SJSA1 (cell line): ENCODE measurements at places on chromosomes 1 and 21. TPM values are rescaled to one million over a fixed set of nuclear protein-coding genes. Genes with fewer than 3 reads are reported as not detected.

GRCh38 chr1:91383456-91383855 is 21.2 kb downstream of the HFM1 start:
- H3K27me3 ChIP-seq: no peaks in the 10 kb centered on the region
- H3K36me3 ChIP-seq: no peaks in the 10 kb centered on the region
- no peak overlapping the region for H3K27ac ChIP-seq
- H3K4me3 ChIP-seq: no peak overlapping the region

Gene CD244
- total RNA-seq: not detected in 2 replicates

DNA sequence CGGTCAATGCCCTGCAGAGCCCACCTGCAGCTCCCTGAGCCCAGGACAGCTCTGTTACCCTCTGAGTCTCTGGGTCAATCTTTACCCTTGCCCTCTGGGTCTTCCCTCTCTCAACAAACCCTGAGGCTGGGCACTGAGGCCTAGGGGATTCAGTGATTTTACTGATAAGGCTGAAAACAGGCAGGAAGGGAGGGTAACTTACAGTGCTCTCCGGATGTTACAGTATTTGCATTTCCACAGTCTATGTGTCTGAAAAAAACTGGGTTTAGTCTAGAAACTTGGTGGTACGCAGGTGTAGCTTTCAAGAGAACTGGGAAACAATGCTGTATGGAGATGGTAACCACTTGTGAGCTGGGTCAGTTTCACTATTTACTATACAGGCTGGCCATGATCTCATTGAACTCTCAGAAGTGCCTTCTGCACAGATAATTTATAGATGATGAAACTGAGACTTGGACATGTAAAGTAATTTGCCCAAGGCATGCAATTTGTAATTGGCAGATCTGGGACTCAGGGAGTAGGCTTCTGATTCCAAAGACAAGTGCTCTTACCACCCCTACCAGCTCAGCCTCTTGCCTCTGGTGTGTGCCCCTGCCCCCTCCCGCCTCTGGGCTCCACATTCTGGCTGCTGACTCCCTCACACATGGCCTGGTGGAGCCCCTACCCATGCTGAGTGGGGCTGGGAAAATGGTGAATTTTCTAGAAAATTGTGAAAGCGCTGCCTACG is 48.8 kb downstream of the TENT5C start:
- H3K36me3 ChIP-seq: no peaks in the 10 kb centered on the region
- H3K4me1 ChIP-seq: peaks cover 12% of the 10 kb centered on the region
- DNase-seq: no peak
- H3K27ac ChIP-seq: no peak overlapping the region
- no peak overlapping the region for H3K4me3 ChIP-seq

GRCh38 chr1:53703174-53703573 is 35.8 kb downstream of the GLIS1 start:
- H3K4me3 ChIP-seq: no peak overlapping the region
- no peaks in the 10 kb centered on the region for H3K27me3 ChIP-seq
- H3K4me1 ChIP-seq: no peaks in the 10 kb centered on the region
- H3K27ac ChIP-seq: no peak overlapping the region
- no peaks in the 10 kb centered on the region for H3K36me3 ChIP-seq

DNA sequence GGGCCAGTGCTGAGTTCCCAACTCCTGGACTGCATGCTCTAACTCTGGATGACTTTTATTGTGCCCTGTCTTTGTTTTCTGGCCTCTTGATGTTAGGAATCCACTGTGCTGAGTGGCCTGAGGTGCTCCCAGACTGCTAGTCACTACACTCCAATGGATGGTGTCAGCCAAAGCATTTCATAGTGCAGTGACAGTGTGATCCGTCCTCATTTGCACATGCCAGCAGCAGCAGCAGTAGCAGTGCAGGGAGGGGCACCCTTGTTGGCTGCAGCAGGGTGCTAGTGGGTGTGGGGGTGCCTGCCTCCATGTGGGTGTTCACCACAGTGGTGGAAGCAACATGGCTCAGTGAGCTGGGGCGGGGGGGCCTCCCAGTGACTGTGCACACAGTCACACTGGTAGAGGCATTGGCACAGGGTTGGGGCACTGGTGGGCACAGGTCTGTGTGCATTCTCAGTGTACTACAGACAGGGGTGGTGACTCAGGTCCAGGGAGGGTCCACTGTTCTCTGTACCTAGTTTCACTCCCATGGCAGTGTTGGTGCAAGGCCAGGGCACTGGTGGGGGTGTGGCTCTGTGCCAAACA is 214.0 kb downstream of the ZC3H11B start:
- H3K4me1 ChIP-seq: no peaks in the 10 kb centered on the region
- H3K27me3 ChIP-seq: no peaks in the 10 kb centered on the region
- no peak for DNase-seq
- no peak overlapping the region for H3K4me3 ChIP-seq
- no peaks in the 10 kb centered on the region for H3K36me3 ChIP-seq
- H3K27ac ChIP-seq: no peak overlapping the region

Gene DR1
- 80.0 and 117 TPM in 2 replicates for total RNA-seq

Gene PPP1R12B
- total RNA-seq: 23.0 and 24.4 TPM in 2 replicates

GRCh38 chr1:218361298-218362065 is 16.3 kb downstream of the TGFB2 start:
- peaks cover 43% of the 10 kb centered on the region for H3K4me1 ChIP-seq
- H3K27me3 ChIP-seq: no peaks in the 10 kb centered on the region
- no peaks in the 10 kb centered on the region for H3K36me3 ChIP-seq
- H3K27ac ChIP-seq: 0 out of 2 replicates have a peak overlapping the region, but pooled peaks have one; percentile 11

DNA sequence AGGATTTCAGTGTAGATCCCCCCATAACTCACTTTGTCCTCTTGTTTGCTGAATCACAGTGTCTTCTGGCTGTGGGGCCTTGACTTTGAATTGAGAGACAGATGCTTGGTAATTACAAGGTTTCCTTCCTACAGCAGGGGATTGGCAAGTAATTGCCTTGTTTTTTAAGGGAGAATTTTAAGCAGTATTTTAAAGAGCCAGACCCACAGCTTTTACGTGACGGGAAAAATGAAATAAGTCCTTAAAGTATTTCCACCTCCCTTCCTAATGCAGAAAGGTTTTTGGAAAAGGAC is 41.0 kb downstream of the PGBD5 start:
- no peaks in the 10 kb centered on the region for H3K4me1 ChIP-seq
- H3K4me3 ChIP-seq: no peak overlapping the region
- no peak overlapping the region for H3K27ac ChIP-seq
- H3K36me3 ChIP-seq: no peaks in the 10 kb centered on the region
- DNase-seq: no peak
- no peaks in the 10 kb centered on the region for H3K27me3 ChIP-seq

GRCh38 chr1:24388331-24388885 is 25.2 kb downstream of the STPG1 start:
- peaks cover 45% of the 10 kb centered on the region for H3K4me1 ChIP-seq
- no peak for DNase-seq
- no peaks in the 10 kb centered on the region for H3K27me3 ChIP-seq
- H3K27ac ChIP-seq: no peak overlapping the region

GRCh38 chr1:87449348-87449963 is 120.8 kb downstream of the LMO4 start:
- no peak overlapping the region for H3K4me3 ChIP-seq
- H3K27ac ChIP-seq: no peak overlapping the region
- no peaks in the 10 kb centered on the region for H3K27me3 ChIP-seq
- H3K36me3 ChIP-seq: no peaks in the 10 kb centered on the region
- H3K4me1 ChIP-seq: no peaks in the 10 kb centered on the region
- DNase-seq: no peak

DNA sequence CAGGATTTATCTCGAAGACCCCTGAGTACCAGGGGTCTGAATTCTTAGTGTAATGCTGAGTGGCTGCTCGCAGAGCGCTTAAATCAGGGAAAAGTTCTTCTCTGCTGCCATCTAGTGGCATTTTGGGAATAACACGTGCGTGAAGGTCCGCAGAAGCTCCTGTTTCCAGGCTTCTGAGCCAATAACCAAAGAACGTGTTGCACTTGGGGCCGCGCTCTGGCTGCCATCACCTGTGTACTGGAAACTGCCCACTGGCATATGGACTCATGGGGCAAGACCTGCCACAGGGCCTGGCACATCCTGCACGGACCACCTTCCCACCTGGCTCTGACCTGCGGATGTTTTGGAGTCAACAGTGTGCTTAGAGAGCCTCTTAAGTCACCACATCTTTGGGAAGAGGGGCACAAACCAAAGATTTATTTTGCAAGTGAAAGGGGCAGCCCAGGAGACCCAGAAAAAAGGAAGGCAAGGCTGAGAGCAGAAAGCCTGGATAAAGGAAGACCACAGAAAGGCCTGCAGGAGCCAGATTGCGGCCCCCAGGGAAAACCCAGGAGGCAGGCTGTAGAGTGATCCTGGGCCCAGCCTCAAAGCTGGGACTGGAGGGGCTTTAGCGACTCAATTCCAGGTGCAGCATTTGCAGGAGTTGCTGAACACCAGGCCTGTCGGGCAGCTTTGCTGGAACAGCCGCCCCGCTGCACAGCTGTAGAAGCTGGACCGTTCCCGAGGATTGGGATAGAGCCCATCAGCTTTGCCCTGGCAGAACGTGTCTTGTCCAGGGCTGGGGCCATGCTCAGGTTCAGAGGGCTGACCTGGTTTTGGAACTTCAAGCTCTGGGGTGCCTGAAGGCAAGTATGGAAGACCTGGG is 13.0 kb downstream of the CHIT1 start:
- H3K27ac ChIP-seq: no peak overlapping the region
- H3K4me1 ChIP-seq: no peaks in the 10 kb centered on the region
- H3K4me3 ChIP-seq: no peak overlapping the region
- H3K27me3 ChIP-seq: peaks cover 17% of the 10 kb centered on the region; the same call in 1 of the 2 replicates
- peak; percentile 22 for DNase-seq
- no peaks in the 10 kb centered on the region for H3K36me3 ChIP-seq

Gene ELAPOR1
- total RNA-seq: 0.63 and 1.2 TPM in 2 replicates

- no peak overlapping the region for H3K4me3 ChIP-seq
- no peak for DNase-seq
- no peaks in the 10 kb centered on the region for H3K4me1 ChIP-seq
- H3K27ac ChIP-seq: no peak overlapping the region
- no peaks in the 10 kb centered on the region for H3K36me3 ChIP-seq
Measured at GRCh38 chr1:48687282-48688045, 89.2 kb downstream of the BEND5 start.

DNA sequence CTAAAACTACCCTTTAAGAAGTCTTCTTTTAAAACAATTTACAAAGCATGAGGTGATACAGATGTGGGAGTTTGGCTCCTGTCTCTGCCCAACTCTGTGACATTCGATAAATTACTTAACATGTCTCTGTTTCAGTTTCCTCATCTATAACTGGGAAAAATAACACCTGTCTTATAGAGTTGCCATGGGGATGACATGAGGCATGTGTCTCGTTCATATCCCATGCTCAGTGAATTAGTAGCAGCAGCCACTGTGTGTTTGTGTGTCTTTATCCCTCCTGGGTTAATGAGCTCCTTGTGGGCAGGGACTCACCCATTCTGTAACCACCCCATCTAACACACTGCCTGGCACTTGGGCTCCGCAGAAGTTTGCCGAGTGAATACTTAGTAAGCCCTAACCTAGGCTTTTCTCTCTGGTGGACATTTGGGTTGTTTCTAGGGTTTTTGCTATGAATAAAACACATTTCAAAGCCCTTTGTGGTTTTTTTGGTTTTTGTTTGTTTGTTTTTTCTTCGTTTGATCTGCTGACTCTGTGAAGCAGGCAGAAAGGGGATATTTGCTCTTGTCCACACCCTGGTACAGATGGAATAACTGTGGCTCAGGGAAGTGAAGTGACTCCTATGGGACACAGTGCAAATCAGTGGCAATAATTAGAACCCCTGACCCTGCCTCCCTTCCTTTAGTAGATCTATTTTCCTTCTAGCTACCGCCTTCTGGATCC is 797 bp upstream of the KCNJ9 start:
- peaks cover 82% of the 10 kb centered on the region for H3K27me3 ChIP-seq
- H3K4me3 ChIP-seq: no peak overlapping the region
- no peak overlapping the region for H3K27ac ChIP-seq
- peak; percentile 60 for DNase-seq

DNA sequence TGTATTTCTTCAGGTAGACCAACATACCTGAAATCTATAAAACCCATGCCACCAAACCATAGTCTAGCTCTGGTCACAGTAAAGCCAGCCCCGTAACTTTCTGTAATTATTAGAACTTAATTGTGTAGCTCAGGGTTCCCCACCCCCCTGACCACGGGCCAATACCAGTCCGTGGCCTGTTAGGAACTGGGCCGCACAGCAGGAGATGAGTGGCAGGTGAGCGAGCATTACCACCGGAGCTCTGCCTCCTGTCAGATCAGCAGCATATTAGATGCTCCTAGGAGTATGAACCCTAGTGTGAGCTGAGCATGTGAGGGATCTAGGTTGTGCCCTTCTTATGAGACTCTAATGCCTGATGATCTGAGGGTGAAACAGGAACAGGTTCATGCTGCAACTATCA is 14.6 kb downstream of the TENT5C start:
- H3K4me3 ChIP-seq: no peak overlapping the region
- no peak for DNase-seq
- no peak overlapping the region for H3K27ac ChIP-seq
- no peaks in the 10 kb centered on the region for H3K27me3 ChIP-seq
- H3K4me1 ChIP-seq: no peaks in the 10 kb centered on the region; the same call in 1 of the 2 replicates
- no peaks in the 10 kb centered on the region for H3K36me3 ChIP-seq

Gene UBAP2L
- total RNA-seq: 83.4 and 92.1 TPM in 2 replicates

DNA sequence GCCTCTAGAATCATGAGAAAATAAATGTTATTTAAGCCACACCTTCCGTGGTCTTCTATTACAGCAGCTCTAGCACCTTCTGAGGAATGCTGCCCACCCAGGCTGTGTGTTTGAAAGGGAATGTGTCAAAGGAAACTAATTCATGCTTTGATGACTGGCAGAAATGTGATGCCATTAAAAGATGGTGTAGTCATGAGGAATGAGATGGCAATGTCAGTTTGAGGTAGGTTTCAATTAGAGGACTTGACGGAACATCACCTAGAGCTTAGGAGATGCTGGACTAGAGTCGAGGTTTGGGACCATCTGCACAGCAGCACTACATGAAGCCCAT is 10.6 kb downstream of the PDZK1 start:
- H3K4me3 ChIP-seq: no peak overlapping the region
- no peak for DNase-seq
- H3K4me1 ChIP-seq: peaks cover 16% of the 10 kb centered on the region
- no peaks in the 10 kb centered on the region for H3K36me3 ChIP-seq

- no peaks in the 10 kb centered on the region for H3K36me3 ChIP-seq
- H3K27me3 ChIP-seq: no peaks in the 10 kb centered on the region
- no peak for DNase-seq
- no peak overlapping the region for H3K27ac ChIP-seq
Measured at GRCh38 chr1:200191993-200192392, 164.5 kb downstream of the NR5A2 start.

- H3K36me3 ChIP-seq: no peaks in the 10 kb centered on the region
- no peaks in the 10 kb centered on the region for H3K27me3 ChIP-seq
- no peak overlapping the region for H3K4me3 ChIP-seq
- no peaks in the 10 kb centered on the region for H3K4me1 ChIP-seq
Measured at GRCh38 chr1:116252785-116253184, 120.3 kb upstream of the ATP1A1 start.
